ENCODE measurements at places on chromosomes 12 and 14.

- no peak for DNase-seq
These were observed 306.7 kb upstream of the E2F7 start for GRCh38 chr12:77372026-77372425.

DNA sequence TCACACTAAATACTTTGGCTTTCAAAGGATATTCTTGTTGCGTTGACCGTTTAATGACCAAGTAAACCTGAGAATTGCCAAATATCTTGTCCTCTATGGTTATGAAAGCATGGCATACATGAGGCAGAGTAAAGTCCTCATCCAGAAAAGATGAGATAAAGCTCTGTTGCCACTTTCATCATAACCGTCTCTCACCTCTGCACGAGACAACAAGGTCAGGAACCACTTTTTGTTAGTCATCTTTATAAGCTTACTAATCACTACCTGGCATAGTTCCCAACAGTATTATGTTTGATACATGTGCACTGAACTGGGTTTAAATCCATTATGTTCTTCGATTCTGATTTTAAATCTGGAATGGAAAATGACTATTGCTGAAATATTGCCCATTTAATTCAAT, 31.3 kb downstream of the PTPRB start:
- no peak for DNase-seq

- DNase-seq: no peak
These were observed 1030.6 kb downstream of the VRK1 start for GRCh38 chr14:97827746-97828145.

- no peak for DNase-seq
These were observed 4.0 kb upstream of the KCNH3 start for GRCh38 chr12:49534731-49535278.

GRCh38 chr14:53310412-53310811, 157.3 kb upstream of the DDHD1 start:
- no peak for DNase-seq

- DNase-seq: no peak
These were observed 90.1 kb downstream of the NCOR2 start for GRCh38 chr12:124477107-124477915.

DNA sequence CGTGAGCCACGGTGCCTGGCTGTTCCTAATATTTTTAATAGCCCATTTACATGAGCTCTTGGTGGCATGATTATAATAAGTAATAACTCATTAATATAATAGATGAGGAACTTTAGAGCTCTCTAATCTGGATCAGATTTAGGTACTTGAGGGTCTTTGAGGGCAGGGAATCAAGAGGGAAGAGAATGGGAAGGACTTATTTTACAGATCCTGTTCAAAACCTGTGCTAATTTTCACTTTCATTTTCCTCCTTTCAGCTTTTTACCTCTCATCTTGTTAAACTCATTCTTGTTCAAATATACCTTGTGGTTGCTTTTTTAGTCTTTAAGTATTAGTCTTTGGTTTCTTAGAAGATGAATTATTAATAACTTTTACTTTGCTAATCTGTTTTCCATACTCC, 5.6 kb downstream of the NECAP1 start:
- no peak for DNase-seq

- peak; percentile 87 for DNase-seq
These were observed 88.8 kb downstream of the CHGA start for GRCh38 chr14:93011650-93012325.

GRCh38 chr12:46153268-46153872, 115.5 kb downstream of the SLC38A1 start:
- DNase-seq: peak; percentile 30

GRCh38 chr12:81468206-81468605, 290.9 kb downstream of the PPFIA2 start:
- DNase-seq: no peak

GRCh38 chr14:77667331-77667730, 40.5 kb downstream of the ALKBH1 start:
- no peak for DNase-seq

DNA sequence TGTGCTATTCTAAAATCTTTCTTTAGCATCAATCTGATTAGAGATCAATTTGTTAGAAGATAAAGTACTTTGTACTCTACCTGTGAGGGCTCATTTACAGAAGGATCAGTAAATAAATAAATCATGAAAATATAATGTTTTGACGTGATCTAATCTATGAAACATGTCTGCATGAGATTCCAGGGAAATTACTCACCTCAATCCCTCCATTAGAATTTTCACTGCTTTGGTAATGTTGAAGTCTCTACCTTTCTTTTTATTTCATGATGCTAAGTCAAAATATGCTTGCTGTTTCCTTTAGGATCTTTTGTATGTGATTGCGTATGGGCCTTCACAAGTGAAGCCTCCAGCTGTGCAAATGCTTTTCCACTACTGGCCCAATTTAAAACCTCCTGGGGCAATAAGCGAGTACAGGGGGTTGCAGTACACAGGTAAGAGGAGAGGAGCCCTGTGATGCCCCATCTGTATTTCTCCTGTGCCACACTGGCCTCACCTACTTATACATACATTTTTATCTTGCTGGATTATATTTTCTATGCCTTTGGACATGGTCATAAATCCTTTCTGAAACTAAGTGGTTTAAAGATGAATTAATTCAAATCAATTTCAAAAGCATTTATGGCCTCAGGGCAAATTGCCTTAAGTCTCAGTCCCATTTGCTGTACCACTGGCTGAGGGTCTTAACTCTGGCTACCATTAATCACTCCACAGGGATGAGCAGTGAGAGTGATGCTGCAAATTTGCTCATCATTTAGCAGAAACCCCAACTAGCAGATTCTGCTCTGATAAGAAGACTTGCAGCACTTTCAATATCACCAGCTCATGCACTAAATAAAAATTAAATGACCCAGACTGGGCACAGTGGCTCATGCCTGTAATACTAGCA, 66.4 kb downstream of the UNC79 start:
- no peak for DNase-seq

DNA sequence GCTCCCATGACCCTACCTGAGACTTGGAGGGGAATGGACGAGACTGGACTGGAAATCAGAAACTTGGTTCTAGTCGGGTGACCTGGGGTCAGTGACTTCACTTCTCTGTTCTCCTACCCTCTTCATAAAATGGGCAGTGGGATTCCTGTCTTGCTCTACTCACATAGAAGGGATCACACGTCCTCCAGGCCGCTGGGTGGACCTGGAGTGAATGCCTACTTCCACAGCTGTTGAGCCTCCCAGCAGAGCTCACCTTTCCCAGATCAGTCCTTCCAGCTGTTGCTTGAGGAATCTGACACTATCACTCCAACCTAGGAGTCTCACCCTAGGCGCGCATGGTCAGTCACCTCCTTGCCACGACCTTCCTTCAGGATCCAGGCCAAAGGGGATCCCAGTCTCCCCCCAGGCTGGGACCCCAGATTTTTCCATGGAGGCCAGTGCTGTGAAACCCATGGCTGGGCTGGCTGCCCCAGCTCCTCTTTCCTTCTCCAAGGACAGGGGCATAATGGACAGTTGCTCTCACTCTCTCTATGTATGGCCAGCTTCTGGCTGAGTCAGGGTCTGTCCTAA, 637 bp downstream of the ACVRL1 start:
- no peak for DNase-seq

DNA sequence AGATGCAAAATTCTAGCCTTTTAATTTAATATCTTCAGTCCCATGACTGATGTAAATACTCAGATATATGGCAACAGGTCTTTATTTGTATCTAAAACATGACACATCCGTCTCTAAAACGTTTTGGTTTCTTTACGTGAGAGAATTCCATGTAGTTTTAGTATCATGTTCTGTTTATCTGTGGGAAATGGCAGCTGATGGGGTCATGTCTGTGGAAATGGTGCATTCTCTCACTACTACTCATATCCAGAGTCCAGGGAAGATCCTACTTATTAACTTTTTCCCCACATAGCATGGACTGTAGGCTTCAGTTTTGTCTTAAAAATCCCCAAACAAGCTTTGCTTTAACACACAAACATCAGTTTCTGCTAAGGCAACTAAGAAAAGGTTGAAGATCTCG, 53.8 kb downstream of the SPTLC2 start:
- no peak for DNase-seq

- no peak for DNase-seq
These were observed 161.0 kb downstream of the CEP128 start for GRCh38 chr14:80780500-80780899.

DNA sequence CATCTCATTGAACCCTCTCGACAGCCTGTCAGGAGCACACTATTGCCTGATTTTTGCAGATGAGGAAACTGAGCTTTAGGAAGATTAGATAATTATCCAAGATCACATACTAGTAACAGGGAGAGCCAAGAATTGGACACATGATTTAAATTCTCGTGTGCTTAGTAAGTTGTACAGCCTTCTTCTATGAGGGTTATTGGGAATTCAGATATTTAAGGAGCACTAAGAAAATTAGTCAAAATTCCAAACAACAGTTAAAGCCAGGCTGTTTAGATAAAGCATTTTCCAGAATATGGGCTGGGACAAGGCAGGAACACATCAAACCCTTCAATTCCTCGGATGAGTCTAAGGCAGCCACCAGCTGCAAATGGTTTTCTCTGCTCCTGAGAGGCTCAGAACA, 148.8 kb downstream of the TMEM30B start:
- DNase-seq: no peak

GRCh38 chr12:131084341-131085011, 130.8 kb downstream of the ADGRD1 start:
- no peak for DNase-seq

- DNase-seq: no peak
These were observed 37.2 kb downstream of the GABARAPL1 start for GRCh38 chr12:10249690-10250455.

DNA sequence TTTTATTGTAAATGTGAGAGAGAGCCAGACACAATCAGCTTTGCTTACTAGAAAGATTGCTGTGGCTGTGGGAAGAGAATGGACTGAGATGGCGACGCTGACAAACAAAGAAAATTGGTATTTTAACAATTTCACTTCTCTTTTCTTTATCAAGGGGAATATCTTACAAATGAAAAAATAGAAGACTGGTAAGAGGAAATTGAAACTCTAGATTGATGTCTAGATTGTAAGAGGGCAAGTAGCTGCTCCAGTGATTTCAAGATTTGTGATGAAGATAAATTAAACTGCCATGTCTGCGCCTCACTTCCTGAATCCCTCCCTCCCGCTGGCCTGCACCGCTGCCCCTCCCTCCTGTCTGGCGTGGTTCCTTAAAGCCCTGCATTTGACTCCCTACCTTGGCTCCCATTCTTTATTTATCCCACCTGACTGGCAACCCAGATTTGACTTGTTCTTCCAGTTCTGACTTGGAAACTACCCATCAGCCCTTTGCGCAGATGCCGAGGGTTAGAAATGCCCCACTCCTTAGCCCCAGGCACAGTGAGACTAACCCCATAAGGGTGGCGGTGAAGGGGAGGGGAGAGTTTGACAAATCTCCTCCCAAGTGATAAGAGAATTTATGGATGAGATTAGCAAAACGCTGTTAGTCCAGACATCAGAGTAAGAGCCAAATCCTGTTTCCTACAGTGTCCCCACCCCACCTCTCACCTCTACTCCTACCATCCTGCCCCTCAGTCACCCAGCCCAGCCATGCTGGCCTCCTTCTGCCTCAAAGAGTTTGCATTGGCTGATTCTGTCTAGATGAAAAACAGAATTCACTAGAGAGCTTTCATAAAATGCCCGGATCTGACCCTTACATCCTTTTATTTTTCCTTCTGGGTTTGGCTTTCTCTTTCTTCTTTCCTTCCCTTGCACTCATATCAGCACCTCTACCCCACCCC, 125.3 kb upstream of the ATF7IP start:
- DNase-seq: no peak

DNA sequence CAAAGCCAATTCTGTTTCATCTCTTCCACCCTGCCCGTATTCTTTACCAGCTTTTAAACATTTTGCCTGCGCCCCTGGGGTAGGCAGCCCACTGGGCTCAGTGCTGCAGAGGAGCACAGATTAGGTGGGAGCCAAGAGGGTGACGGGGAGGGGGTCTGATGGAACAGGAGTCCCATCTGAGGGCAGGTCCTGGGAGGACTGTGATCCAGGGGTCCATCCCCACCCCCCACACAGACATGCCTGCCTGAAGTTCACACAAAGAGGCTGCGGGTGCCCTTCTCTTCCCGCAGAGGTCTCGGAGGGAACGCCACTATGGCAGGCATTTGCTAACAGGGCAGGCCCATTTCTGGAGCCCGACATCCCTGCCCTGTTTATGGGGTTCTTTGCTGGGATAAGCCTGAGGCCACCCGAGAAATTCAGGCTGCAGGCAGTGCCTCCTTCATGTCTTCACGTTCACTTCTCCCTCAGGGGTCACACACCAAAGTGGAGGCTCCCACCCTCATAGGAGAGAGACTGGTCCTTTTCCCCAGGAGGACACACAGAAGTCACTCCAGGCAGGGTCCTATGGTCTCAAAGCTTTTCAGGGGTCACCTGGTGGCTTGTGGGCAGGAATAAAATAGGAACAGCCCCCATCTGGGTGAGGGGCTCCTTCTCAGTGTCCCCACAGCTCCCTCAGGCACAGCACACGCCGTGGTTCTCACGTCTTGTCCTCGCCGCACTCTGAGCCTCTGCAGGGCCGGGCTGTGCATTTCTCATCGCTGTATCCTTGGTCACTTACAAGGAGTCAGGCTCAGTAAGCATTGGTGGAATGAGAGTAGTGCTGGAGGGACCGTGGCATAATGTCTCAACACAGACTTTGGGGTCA, 12.9 kb downstream of the VASH1 start:
- no peak for DNase-seq

- no peak for DNase-seq
These were observed 20.4 kb downstream of the ZFYVE21 start for GRCh38 chr14:103735815-103736545.

DNA sequence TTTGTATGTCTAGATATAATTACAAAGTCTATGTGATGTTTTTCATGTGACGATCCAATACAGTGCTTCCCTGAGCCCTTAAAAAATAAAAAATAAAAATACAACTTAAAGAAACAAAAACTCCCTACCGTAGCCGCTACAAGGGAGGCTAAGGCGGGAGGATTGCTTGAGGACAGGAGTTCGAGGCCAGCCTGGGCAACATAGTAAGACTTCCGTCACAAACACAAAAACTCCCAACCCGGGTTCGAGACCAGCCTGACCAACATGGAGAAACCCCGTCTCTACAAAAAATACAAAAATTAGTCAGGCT, 669 bp upstream of the CDKN3 start:
- no peak for DNase-seq

GRCh38 chr14:103194256-103195045, 71.2 kb downstream of the TNFAIP2 start:
- no peak for DNase-seq

GRCh38 chr12:13165617-13166041, 30.9 kb upstream of the EMP1 start:
- no peak for DNase-seq

- DNase-seq: no peak
These were observed 132.8 kb upstream of the CCND2 start for GRCh38 chr12:4140581-4141301.

DNA sequence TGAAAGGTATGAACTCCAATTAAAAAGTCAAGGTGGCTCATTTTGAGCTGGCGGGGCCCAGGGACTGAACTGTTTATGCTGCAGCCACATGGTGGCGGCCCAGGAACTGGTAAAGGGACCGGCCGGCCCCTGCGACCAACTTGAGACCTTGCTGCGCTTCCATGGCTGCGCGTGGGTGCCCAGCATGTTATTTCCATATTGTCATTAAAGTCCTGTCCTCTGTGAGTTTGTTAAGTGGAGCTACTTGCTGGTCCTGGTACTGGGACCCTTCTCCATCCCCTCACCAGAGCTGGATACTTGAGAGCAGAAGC, 62.3 kb downstream of the BEGAIN start:
- peak; percentile 3 for DNase-seq

- no peak for DNase-seq
These were observed 8.6 kb downstream of the SPTLC2 start for GRCh38 chr14:77607741-77608302.

GRCh38 chr14:21068521-21069387, 1.4 kb upstream of the ARHGEF40 start:
- DNase-seq: peak; percentile 71
